ENCODE measurements at places on chromosomes 7 and 10.

GRCh38 chr7:1663223-1663622 is 6.9 kb upstream of the ELFN1 start:
- DNase-seq = no peak

DNA sequence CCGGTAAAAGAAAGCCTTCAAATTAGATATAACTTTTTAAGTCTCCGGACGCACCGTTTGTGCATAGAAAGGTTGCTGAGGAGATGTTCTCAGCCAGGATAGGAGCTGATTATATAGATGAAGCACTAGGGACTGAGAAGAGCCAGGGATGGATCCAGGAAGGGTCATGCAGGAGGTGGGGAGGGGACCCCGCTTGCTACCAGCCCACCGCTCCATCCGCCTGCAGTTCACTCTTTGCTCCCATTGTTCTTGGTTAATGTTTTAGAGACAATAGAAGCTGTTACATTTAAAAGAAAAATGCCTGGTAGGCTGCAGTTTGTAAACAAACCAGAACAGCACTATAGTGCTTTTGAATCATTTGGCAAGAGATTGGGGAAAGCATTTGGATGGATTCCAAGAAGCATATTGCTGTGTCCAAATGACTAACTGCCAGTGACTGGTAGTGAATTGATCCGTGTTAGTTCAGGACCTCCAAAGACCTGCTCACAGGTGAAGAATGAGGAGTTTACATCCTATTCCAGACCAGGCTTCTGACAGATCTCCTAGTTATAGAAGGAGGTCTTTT is 175.9 kb upstream of the TAC1 start:
- DNase-seq = no peak

GRCh38 chr7:134896073-134896472 is 90.2 kb upstream of the AGBL3 start:
- DNase-seq = no peak

- DNase-seq = no peak
These were observed 74.1 kb downstream of the TACC2 start for GRCh38 chr10:122062831-122063674.

- no peak for DNase-seq
These were observed 166.2 kb upstream of the ASAH2 start for GRCh38 chr10:50417486-50417885.

DNA sequence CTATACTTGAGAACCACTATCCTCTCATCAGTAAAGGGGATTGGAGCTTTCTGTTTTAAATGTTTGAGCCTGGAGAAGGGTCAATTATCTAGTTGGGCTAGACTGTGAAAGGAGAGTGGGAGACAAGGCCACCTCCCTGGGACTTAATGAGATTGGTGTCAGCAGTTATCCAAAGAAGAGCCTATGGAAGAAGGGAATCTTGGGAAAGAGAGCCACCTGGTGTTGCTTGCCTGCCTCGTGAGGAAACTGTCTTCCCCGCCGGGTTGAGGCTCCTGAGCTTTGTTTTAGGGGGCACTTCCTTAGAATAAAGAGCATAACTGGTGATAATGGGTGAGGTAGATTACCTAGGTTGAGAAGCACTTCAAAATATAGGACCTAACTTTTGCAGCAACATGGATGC is 32.0 kb upstream of the ABCB4 start:
- DNase-seq = no peak

- DNase-seq = no peak
These were observed 185.4 kb downstream of the JCAD start for GRCh38 chr10:29873941-29874484.

DNA sequence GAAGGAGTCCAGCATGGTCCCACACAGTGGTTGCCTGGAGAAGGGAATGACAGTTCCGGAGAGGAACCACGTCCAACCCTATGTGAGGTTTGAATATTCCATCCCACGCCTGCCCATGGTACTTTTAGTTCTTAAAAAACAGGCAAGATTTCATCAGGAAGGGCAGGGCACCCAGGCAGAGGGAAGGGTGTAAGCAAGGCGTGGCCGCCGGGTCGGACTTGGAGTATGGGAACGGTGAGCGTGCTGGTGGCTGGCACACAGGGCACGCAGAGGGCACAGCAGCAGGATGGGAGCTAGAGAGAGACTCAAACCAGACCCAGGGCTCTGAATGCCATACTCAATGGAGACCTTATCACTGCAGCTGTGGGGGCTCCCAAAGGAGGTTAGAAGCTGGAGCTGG is 34.3 kb downstream of the FAM53B start:
- DNase-seq = no peak

- no peak for DNase-seq
These were observed 219.3 kb downstream of the SKAP2 start for GRCh38 chr7:26645121-26645520.

DNA sequence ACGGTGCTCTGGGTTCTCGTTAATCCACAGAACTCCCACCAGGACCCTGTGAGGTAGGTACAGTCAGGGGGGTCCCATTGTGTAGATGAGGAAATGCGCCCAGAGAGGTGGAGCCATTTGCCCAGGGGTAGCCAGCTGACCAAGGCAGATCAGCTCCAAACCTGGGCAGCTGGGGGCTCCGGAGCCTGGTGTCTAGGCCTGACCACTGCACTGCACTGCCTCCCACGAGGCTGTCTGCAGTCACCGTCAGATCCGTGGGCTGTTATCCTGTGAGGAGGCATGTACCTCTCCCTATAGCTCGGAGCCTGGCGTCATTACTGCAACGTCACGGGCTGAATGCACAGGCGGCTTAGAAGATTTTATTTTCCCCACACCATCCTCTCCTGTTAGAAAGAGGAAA is 411.8 kb upstream of the FOXK1 start:
- DNase-seq = no peak

DNA sequence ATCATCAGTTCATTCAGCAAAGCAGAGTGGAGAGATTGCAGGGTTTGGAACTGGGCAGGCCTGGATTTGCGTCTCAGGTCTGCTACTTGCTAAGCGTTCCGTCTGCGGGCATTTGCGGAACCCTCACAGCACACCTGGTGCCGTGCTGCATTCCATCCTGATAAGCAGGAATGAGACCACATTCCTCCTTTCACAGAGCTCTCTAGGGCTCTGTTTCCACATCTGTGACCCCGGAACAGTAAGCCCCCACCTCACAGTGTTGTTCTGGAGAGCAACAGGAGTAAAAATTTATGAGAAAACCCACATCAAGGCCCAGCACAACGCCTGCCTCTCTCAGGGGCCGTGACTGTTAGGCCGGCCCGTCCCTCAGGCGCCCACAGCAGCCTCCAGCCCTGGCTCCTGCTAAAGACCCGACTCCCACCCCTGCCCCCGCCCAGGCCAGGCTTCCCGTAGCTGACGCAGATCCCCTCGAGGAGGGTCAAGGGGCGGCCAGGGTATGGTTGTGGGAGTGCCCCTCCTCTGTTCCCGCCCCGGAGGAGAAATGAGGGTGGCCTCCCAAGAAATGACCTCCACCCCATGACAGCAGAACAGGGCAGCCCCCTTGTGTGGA is 128.9 kb downstream of the RGS10 start:
- DNase-seq = no peak

- DNase-seq = no peak
These were observed 288.1 kb downstream of the PARD3 start for GRCh38 chr10:34526758-34527730.

DNA sequence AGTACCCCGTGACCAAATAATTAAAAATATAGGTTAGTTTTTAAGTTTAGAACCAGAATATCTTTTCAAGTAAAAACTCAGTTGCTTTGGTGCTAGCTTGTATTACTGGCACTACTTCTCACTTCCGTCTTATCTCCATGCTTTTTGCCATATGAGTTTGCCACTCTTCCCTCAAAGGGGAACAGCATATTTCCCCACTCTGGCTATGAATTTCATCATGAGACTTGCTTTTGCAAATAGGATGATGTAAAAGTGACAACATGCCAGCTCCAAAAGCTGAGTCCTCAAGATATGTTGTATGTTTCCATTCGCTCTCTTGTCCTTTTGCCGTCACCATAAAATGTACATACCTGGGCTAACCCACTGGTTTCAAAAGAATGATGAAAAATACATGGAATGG is 178.1 kb upstream of the SEMA3A start:
- no peak for DNase-seq

GRCh38 chr10:20912969-20913368 is 15.9 kb upstream of the NEBL start:
- DNase-seq = no peak

- DNase-seq = no peak
These were observed 7.9 kb upstream of the CRTAC1 start for GRCh38 chr10:98038288-98038687.

GRCh38 chr7:126780993-126781392 is 471.7 kb downstream of the GRM8 start:
- DNase-seq = no peak

DNA sequence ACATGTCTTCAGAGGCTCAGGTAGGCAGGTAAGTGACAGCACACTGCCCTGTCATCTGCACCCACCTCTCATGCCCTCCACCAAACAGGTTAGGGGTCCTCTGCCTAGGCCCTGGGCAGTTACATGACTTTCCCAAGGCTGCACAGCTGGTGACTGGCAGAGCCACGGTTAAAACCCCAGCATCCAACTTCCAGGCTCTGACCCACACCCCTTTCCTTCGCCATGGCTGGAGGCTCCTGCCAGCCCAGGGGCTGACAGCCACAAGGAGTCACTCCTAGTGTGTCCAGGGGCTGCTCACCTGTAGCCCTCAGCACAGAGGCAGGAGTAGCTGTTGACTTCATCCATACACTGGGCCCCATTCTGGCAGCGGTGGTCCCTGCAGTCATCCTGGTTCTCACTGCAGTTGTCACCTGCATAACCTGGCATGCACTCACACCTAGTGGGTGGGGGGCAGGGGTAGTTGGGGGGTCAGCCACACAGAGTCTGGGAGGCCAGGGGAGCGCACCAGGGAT is 175.0 kb downstream of the SLIT1 start:
- no peak for DNase-seq

DNA sequence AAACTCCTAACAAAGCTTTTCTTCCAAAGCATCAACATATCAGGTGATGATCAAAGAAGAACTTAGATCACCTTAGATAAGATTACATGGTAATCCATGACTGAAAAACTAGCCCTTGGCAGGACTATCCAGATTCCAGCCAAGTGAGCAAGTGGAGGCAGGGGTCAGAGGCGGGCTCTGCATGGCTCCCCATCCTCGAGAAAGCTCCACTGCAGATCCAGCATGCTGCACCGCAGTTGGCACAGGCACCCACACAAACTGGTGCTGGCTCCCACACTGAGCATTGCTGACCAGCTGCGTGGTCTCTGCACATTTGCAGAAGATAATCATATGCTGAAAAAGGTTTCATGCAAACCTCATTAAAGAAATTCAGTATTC is 10.1 kb downstream of the PSAP start:
- DNase-seq = no peak

GRCh38 chr10:112148331-112148730 is 35.2 kb downstream of the GPAM start:
- no peak for DNase-seq

DNA sequence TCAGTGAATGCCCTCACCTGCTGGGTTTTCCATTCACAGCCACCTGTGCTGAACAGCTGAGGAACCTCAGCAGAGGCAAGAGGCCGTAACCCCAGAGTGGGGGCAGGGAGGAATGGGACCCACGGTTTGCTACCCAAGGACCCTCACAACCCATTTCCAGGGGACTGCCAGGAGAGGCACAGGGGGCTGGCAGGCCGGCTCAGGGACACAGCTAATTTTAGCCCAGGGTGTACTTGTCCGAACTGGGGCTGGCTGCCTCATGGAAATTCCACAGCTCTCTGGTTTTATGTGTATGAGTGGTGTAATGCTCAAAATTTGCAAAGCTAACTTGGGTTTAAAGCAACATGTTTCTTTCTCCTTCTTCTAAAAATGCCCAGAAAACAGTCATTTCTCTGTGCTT is 42.2 kb downstream of the MINDY4 start:
- DNase-seq = no peak

DNA sequence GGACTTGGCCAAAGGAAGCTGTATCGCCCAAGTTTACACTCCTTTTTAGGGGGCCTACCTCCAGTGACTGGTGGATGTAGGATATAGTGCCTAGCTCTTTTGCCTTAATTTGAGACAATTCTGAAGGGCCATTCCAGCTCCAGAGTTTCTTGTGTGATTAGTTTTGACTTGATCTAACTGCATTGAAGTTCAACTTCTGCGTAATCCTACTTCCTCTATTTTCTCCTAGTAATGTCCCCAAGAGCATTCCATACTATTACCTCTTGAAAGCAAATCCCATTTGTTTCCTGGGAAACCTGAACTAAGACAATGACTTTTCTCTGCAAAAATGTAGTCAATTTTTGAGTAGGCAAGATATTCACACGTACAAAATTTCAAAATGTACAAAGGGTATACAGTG is 4.7 kb upstream of the H2AZ2 start:
- no peak for DNase-seq

- no peak for DNase-seq
These were observed 747.8 kb downstream of the GRID1 start for GRCh38 chr10:85618841-85619240.

GRCh38 chr10:119807960-119808697 is 64.5 kb downstream of the MCMBP start:
- DNase-seq = no peak

GRCh38 chr10:111265341-111265740 is 188.5 kb downstream of the ADRA2A start:
- DNase-seq = no peak

DNA sequence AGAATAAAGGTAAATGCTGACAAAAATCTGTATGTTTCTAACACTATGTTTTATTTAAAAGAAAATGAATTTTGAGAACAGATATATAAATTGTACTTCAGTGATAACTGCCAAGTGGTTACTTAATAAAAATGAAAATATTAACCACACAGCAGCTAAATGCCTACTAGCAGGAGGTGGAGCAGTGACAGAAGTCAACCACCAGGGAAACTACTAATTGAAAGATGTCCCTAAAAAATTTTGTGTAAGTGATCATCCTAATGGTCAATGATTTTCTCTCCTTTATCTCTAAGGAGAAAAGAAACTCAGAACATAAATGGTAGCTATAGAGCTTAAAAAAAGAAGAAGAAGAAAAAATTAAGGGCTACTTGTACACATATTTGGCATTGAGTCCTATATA is 22.9 kb downstream of the WNT16 start:
- DNase-seq = no peak

- no peak for DNase-seq
These were observed 626.5 kb downstream of the SDK1 start for GRCh38 chr7:3927446-3928110.

DNA sequence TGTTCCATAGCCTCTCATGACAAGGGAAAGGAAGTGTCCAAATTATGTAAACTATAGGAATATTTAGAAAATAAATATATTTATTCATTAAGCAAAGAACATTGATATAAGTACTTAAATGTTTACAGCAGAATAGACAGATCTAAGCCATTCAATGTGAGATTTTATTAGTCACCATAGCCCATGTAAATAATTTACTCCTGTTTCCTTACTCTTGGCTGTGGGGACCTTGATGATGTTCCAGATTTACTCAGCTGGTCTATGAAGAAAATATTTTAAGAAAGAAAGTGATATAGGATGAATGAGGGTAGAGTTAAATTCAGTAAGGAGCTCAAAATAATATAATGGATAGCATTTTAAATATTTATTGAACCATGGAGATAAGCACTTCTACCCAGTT is 442.6 kb upstream of the KLF6 start:
- DNase-seq = no peak

DNA sequence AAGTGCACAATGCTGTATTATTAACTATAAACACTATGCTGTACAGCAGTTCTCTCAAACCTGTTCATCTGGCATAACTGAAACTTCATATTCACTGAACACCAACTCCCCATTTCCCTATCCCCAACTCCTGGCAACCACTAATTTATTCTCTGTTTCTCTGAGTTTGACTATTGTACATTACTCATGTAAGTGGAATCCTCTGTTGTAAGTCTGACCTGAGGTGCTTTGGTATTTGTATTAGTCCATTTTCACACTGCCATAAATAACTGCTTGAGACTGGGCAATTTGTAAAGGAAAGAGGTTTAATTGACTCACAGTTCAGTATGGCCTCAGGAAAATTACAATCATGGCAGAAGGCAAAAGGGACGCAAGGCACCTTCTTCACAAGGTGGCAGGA is 266.3 kb downstream of the PPP1R3A start:
- DNase-seq = no peak

Measured in activated CD4-positive, alpha-beta T cell treated with anti-CD3 and anti-CD28 coated beads for 4 hours (primary cell).